NCI-H187 (cell line): ENCODE measurements at places on chromosomes 7 and 10.

GRCh38 chr10:94088926-94089381 is 95.2 kb downstream of the PLCE1 start:
- DNase-seq: no peak

DNA sequence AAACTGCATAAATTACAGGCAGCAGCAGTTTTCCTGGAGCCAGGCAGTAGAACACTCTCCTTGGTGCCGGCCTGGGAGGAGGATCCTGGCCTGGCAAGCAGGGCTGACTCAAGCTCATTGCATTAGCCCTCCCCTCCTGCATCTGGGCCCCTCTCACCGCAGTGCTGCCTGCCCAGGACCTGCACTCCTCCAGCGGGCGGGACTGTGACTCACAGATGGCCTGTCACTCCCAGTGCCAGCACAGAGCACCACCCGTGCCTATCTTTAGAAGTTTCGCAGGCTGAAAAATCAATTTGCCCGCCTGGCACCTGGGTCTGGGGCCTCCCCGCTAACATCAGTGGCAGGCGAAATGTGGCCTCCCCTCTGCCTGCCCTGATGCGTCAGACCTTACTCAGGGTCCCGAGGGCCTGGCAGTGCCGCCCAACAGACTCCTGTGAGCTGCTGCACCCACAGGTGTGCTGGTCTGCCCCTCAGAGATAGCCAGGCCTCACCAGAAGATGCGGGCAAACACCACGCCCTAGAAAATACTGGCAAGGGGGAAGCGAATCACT is 123.8 kb downstream of the KCNMA1 start:
- peak; percentile 36 for DNase-seq

- DNase-seq: no peak
These were observed 35.9 kb downstream of the LRRC4 start for GRCh38 chr7:127995156-127995880.

DNA sequence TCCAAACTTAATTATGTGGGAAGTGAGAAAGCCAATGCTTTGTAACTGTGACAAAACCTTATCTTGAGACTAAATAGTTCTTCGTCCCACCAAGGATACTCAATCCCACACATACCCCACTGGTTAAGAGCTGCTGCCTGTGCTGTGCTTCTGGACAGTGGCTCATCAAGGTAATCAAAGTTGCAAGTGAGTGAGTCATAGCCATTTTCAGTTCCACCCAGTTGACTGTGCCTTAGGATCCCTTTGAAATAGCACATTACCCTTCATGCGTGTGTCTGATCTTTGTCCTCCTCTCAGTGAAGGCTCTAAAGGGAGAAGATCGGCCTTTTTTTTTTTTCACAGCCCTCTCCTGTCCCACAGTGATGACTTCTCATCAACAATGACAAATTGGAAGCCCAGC is 706.0 kb upstream of the AUTS2 start:
- DNase-seq: no peak

- no peak for DNase-seq
These were observed 21.2 kb downstream of the ZMIZ2 start for GRCh38 chr7:44769776-44770294.

- no peak for DNase-seq
These were observed 38.4 kb upstream of the IKZF1 start for GRCh38 chr7:50265968-50266634.

DNA sequence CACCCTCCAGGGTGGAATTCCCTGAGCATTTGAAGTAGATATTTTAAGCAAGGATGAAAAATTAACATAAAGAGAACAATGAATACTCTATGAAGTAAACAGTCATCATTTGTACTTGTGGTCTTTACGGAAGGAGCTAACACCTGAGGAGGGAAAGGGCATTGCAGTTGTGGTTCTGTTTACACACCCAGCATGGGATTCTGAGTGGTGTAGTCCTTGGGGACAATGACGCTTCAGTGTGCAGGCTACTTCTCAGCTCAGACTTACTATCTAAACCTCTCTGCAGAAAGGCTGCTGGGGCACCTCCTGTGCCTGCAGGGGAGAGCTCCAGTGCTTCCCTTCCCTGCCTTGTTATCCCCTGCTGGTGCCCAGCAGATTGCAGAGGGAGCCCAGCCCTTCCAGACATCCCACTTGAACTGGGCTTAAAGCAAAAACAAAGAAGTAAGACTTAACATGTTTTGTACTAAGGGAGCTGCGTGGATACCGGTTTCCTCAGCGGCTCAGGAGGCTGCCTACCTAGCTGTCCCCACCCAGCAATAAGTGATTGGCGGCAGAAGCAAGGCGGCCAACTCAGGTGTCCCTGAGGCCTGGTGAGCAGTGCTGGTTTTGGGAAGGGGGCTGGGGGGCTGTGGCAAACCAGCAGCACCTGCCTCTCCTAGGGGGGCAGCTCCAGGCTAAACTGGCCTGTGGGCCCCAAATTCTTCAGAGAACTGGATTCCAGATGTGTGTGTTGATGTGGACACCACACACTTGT is 89.1 kb downstream of the CELF2 start:
- DNase-seq: no peak

DNA sequence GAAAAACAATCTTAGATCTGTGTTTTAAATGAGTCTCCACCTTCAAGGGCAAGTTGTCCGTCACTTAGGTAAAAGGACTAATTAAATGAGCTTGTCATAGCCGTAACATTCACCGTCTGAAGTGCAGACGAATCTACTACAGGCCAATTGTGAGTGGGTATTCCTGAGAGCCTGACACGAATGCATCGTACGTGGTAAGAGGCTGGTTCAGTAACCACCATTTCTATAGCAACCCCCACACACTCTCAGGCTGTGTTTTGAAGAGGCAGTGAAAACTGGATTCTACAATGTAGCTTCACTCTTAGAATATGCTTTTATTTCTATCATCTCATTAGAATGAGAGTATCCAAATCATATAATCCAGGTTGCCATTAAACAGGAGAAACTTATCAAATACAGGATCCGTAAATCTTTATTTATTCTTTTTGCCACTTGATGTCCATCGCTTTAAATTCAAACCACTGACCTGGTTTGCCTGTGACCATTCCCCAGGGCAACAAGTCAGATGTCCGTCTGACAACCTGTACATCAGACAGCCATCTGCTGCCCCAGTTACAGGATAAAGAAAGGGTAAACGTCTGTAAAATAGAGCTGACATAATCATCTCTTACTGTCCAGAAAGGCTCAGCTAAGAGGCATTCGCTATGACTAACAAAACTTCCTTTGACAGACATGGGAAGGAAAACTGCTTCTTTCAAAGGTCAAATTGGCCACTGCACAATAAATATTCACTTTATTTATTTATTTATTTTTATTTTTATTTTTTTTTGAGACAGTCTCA is 70.3 kb upstream of the NMT2 start:
- peak; percentile 27 for DNase-seq

GRCh38 chr7:65800890-65801341 is 72.0 kb upstream of the VKORC1L1 start:
- DNase-seq: no peak

DNA sequence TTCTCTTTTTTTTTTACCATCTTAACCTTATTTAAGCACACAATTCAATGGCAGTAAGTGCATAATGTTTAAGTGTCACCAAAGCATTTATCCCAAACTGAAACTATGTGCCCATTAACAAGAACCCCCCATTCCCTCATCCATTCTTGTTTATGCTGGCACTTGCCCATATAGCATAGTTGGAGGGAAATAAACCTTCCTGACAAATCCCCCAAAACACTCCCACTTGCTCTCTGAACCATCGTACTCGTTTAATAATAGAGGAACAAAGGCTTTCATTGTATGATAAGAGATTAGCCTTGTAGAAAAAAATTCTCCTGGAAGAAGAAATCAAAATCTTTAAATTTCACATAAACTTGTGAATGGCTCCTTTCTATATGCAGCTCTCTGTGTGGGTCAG is 26.4 kb upstream of the KCNMA1 start:
- DNase-seq: no peak

DNA sequence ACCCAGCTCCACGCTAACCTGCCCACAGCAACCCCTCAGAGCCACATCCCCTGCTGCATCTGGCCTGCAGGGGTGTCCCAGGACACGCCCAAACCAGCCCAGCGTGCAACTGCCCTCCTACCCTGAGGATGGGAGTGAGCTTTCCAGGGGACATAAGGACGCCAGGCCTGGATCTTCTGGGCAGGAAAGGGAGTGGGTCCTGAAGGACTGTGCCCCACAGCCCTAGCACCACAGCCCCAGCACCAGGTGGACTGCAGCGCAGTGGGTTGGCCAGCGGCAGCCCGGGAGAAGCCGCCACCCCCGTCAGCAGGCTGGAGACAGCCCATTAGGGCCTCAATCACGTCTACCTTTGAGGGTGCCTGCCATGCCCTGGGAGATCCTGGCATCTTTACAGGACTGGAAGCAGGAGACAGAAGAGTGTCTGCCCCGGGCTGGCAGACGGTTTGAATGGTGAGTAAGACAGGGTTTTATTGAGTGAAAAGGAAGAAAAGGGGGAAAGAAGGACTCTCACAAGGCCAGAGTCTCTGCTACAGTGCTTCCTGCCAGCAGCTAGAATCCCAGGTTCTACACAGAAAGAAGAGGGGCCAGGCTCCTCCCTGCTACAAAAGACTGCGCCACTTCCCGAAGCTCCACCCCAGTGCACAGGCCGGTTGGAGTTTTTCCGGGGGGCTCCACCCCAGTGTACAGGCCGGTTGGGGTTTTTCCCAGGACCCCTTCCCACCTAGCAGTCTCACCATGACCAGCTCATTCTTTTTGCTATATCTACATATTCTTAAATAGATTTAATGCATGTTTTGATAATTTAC is 69.8 kb upstream of the KCTD7 start:
- DNase-seq: no peak

DNA sequence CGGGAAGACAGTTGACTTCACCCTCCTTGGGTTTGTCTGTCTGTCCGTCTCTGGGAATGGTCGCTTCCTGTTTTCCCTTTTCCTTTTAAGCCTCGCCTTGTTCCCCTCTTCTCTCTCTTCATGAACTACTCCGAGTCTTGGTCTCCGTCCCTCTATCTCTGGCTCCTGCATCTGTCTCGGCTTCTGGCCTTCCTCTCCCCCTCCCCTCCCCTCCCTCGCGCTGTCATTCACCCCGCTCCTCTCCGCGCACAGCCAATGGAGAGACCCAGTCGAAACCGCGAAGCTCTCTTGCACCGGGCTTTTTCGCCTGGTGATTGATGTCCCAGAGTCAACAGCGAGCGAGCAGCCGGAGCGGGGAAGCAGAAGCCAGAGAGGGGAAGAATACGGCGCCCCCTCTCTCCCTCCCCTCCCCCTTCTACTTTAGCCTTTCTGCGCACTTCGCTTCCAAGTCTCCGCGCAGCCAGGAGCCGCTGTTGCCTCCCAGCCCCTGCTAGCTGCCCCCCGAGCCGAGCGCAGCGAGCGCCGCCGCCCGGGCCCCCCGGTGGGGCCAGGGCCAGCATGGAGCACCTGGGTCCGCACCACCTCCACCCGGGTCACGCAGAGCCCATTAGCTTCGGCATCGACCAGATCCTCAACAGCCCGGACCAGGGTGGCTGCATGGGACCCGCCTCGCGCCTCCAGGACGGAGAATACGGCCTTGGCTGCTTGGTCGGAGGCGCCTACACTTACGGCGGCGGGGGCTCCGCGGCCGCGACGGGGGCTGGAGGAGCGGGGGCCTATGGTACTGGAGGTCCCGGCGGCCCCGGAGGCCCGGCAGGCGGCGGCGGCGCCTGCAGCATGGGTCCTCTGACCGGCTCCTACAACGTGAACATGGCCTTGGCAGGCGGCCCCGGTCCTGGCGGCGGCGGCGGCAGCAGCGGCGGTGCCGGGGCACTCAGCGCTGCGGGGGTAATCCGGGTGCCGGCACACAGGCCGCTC is at the start of gene TLX1:
Gene TLX1 (plus strand): TSS at position 317 of the 978 bp plus-strand sequence. CDS start 242 bp downstream, at position 559.
- peak; percentile 44 for DNase-seq

DNA sequence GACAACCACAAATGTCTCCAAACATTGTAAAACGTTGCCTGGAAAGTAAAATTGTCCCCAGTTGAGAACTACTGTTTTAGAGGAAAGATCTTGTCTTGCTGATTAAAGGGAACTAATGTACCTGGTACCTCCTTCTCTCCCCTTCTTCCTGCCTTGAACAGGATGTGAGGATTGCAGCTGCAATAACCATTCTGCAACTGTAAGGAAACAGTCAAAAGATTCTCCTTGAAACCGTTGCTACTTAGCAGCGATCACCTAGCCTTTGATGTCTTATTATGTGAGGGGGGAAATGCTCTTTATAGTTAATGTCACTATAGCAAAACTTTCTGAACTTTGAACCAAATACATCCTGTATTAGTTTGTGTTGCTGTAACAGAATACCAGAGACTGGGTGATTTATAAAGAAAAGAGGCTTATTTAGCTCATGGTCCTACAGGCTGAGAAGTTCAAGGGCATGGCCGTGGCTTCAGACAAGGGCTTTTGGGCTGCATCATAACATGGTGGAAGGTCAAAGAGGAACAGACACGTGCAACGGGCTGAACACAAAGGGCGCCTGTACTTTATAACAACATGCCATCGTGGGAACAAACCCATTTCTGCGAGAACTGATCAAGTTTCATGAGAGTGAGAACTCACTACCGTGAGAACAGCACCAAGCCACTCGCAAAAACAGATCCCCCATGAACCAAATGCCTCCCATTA is 54.2 kb upstream of the PARD3 start:
- DNase-seq: no peak

DNA sequence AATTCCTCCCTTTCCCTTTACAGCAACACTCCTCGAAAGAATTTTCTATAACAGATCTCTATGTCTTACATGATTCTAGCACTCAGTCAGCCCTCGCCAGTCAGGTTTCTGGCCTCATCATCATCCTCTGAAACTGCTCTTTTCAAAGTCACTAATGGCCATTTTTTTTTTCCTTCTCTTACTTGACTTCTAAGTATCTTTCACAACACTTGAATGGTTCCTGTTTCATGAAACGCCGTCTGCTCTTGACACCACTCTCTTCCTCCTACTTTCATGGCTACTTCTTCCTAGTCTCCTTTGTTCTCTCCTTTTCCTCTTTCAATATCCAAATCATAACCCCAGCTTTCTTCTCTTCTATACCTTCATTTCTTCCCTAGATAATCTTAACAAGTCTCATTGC is 100.5 kb upstream of the NRP1 start:
- no peak for DNase-seq

- no peak for DNase-seq
These were observed 74.6 kb downstream of the FAM13C start for GRCh38 chr10:59287587-59288255.

- no peak for DNase-seq
These were observed 579.7 kb downstream of the SUGCT start for GRCh38 chr7:40714363-40715052.

DNA sequence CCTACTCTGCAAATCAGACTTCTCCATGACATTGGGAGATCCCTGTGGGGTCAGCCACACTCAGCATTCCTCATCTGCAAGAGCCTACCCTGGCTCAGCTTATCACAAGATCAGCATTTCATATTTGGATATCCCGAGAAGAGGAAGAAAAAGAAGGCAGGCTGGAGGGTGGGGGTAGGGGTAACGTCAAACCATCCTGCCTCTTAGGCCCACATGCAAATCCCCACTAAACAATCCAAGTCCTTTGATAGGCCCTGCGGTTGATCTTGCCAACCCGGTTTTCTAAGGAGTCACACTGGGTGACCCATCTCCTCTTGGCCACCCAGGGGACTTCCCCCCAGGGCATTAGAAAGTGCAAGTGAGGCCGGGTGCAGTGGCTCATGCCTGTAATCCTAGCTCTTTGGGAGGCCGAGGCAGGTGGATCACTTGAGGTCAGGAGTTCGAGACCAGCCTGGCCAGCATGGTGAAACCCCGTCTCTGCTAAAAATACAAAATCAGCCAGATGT is 128.0 kb upstream of the CALN1 start:
- no peak for DNase-seq

GRCh38 chr7:151045262-151045661 is 3.1 kb upstream of the ASIC3 start:
- no peak for DNase-seq

GRCh38 chr10:9885761-9886160 is 1131.9 kb upstream of the CELF2 start:
- no peak for DNase-seq
